ENCODE measurements at places on chromosomes 2 and 18. TPM values are rescaled to one million over a fixed set of nuclear protein-coding genes. Genes with fewer than 3 reads are reported as not detected.

DNA sequence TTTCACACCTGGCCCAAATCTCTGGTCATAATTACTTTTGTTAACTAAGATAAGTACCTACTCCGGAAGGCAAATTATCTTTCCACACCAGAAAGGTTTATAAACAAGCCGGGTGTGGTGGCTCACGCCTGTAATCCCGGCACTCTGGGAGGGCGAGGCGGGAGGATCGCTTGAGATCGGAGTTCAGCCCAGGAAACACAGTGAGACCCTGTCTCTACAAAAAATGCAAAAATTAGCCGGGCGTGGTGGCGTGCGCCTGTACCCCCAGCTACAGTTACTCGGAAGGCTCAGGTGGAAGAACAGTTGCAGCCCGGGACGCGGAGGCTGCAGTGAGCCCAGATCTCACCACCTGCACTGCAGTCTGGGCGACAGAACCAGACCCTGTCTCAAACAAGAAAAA, 2.1 kb downstream of the PUM2 start:
- no peak for DNase-seq

- no peak for DNase-seq
These were observed 51.9 kb upstream of the ZBTB7C start for GRCh38 chr18:48460929-48461583.

DNA sequence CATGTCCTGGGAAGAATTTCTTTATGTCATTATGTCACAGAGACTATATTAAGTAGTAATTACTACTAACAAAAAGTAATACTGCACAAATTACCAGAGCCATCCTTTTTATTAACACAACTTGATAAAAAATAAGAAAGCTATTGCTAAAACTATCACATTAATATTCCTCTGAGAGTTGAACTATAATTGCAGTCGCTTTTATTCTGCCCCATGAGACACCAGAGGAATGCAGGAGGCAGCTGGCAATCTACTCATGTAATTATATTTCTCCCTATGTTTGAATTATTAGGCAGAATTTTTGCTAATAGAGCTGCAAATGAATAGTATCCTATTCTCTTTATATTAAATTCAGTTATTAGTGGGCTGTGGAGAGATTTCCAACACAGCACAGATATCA, 220.7 kb downstream of the LRRTM4 start:
- no peak for DNase-seq

GRCh38 chr2:60495041-60495625, 58.3 kb downstream of the BCL11A start:
- DNase-seq, result no peak

GRCh38 chr2:111984213-111984604, 70.9 kb upstream of the TMEM87B start:
- no peak for DNase-seq

- no peak for DNase-seq
These were observed 18.5 kb downstream of the NFE2L2 start for GRCh38 chr2:177246000-177246399.

Gene TRIM54
- total RNA-seq, result not detected

DNA sequence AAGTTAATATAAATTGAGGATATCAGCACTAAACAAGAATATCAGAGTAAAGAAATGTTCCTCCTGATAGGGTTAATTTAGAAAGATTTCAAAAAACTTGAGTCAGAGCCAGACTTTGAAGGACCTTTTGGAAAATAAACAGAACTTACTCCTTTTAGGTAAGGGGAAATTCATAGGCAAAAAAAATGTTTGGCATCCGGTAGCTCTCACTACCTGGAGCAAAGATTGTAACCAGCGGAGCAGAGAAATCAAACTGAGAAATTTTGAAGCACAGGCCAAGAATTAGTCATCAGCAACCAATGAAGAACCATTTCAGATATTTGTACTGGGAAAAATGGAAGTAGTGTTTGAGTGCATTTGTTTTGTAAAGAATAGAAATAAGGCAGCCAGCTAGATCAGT, 113.0 kb downstream of the ICA1L start:
- DNase-seq, result no peak

Gene ABHD1
- total RNA-seq, result not detected

Gene ALPP
- total RNA-seq, result not detected

DNA sequence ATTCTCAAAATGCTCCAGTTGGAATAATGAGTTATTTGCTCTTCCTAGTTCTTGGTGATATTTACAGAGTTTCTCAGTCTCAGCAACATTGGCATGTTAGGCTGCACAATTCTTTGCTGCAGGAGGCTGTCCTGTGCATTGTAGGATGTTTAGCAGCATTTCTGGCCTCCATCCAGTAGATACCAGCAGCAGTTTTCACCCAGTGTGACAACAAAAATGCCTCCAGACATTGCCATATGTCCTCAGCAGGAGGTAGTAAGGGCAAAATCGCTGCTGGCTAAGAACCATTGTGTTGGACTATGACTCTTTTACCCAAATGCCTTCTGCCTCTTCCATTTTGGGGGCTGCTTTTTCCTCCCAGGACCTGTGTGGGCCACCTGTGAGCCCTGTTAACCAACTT, 50.4 kb downstream of the PAX8 start:
- no peak for DNase-seq

Gene BCL11A
- total RNA-seq, result 3.5 TPM

- DNase-seq, result no peak
These were observed 557 bp upstream of the DSG2 start for GRCh38 chr18:31497404-31497835.

DNA sequence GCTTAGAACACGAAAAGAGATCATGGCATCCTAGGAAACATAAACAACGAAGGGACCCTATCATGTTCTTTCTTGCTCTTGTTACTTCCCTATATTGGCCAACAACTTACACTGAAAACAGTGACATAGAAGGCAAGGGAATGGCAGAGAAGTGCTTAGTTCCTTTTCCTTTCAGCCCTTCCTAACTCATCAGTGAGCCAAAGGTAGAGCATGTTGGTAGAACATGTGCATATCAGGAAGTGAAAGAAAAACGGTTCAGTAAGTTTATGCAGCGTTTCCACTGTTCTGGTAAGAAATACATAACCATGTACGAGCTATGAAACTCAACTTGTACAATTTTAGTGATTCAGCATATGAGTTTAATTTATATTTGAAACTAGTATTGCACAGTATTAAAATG, 21.7 kb downstream of the AKAIN1 start:
- no peak for DNase-seq

DNA sequence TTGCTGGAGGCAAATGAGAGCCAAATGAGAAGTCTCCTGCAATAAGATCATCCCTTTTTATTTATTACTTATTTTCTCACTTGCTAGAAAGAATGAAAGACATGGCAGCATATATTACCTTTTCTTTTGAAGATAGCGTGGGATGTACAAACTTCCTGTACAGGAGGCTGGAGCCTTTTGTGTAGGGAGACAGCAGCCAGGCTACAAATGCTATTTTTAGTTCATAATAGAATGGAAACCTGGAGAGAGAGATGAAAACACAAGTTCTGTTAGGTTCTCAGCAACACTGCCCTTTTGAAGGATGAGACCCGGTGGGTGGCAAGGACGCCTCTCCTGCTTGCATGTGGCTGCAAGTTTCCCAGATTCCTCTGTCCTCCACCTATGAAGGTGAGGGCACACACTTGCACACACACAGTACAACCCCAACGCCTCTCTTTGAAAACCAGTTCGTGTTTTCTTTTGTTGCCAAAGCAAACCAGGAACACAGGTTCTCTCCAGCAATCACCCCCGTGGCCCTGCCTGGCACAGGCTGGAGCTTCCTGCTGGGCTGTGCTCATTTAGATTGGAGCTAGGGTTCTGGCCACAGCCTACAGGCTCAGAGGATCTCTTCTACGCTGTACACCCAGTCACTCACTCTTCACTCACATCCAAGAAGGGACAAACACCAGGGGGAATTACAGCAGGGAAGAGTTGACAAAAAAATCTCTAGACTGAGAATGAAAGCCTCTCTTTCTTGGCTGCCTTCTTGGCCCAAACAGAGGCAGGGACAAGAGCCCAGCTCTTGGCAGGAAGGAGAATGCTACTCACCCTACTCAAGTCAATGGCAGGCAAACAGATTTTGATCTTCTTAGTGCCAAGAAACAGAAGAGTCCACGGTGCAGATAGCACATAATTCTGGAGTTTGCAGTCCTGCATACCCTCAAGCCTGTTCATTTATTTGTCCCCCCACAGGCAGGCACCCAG, 55.6 kb downstream of the MRPL35 start:
- DNase-seq, result no peak

- no peak for DNase-seq
These were observed 400.3 kb upstream of the SMIM21 start for GRCh38 chr18:75827751-75828287.

DNA sequence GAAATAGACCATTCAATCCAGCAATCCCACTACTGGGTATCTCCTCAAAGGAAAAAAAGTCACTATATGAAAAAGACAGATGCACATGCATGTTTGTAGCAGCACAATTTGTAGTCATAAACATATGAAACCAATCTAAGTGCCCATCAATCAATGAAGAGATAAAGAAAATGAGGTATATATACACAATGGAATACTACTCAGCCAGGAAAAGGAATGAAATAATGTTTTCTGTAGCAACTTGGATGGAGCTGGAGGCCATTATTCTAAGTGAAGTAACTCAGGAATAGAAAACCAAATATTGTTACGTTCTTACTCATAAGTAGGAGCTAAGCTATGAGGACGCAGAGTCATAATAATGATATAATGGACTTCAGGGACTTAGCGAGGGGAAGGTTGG, 45.2 kb upstream of the LRRC30 start:
- DNase-seq, result no peak

Data from GM23248 (cell line).